ENCODE measurements at places on chromosomes 3 and 15. TPM values are rescaled to one million over a fixed set of nuclear protein-coding genes. Genes with fewer than 3 reads are reported as not detected.

GRCh38 chr15:83559310-83559966, 94.5 kb upstream of the ADAMTSL3 start:
- peaks cover 3% of the 10 kb centered on the region for H3K27me3 ChIP-seq
- H3K4me3 ChIP-seq, result no peak overlapping the region
- peaks cover 2% of the 10 kb centered on the region for H3K4me1 ChIP-seq
- H3K36me3 ChIP-seq, result no peaks in the 10 kb centered on the region
- H3K27ac ChIP-seq, result no peak overlapping the region

The GOLGA8R gene
- 35.4 TPM for total RNA-seq

DNA sequence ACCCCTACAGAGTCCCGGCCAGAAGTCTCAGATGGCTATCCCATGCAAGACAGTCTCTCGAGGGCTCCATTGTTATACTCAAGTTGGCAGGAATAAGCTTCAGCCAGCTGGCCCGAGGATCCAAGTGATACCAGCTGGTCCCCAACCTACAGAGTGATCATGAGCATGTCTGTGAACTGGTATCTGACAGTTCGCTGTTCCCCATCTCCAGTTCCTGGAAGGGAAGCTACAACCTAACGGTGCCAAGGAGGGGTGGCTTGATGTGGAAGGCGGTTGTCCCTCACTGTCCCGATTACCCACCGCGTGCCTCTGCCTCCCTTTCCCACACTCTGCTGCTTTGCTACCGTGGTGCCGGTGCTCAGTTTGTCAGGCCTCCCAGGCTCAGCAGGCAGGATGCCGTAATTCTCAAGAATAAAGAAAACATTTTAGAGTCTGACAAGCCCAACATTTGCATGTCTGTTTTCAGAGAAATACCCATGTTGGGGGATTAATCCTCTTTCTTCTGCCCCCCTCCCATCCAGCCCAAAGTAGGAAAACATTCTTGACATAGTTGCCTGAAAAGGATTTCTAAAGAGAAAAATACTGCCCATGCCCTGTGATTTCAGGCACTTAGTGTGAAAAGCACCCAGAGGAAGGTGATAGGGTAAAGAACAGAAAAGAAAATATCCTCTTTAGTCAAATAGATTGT, 49.4 kb upstream of the HES1 start:
- peaks cover 10% of the 10 kb centered on the region for H3K4me1 ChIP-seq
- H3K36me3 ChIP-seq, result no peaks in the 10 kb centered on the region
- H3K4me3 ChIP-seq, result no peak overlapping the region

- H3K4me1 ChIP-seq, result peaks cover 27% of the 10 kb centered on the region
- no peak overlapping the region for H3K4me3 ChIP-seq
- H3K27me3 ChIP-seq, result no peaks in the 10 kb centered on the region
- H3K36me3 ChIP-seq, result peaks cover 16% of the 10 kb centered on the region
Measured at GRCh38 chr15:64855205-64855975, 13.7 kb downstream of the PLEKHO2 start.

The HAUS2 gene
- 30.2 TPM for total RNA-seq

DNA sequence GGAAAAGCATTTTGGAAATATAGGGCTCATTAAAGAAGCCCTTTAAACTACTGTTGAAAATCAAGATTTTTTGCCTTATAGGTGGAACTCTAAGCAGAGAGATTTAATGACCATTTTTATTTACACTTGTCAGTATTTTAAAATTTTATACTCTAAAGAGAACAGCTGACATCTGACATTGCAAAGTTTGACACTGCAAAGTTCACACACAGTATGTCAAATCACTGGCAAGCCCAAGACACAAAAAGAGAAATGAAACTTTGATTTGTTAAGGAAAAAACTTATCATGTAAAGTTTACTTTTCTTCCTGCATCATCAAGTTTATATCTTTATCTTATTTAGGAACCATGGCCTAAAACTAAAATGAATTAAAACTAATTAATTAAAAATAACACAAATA, 40.2 kb downstream of the DPH6 start:
- H3K27me3 ChIP-seq, result no peaks in the 10 kb centered on the region
- no peak overlapping the region for H3K4me3 ChIP-seq
- DNase-seq, result no peak
- no peaks in the 10 kb centered on the region for H3K36me3 ChIP-seq

DNA sequence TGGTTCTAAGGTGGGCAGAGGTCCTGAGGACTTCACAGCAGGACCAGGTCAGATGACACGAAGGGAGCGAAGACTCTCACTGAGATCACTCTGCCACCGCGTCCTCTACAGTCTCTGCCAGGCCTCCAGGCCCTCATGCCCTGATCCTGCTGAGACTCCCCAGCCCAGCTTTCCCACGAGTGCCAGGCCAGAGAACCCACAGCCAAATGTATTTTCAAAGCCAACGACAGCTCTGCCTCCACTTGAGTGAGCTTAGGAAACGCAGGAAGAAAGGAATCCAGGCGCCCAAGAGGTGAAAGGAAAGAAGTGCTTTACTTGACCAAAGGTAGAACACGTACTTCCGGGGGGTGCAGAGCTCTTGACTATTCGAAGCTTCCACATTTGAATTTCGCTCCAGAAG, 275.0 kb downstream of the XXYLT1 start:
- H3K4me1 ChIP-seq, result no peaks in the 10 kb centered on the region
- H3K27me3 ChIP-seq, result peaks cover 15% of the 10 kb centered on the region
- no peaks in the 10 kb centered on the region for H3K36me3 ChIP-seq
- DNase-seq, result no peak
- no peak overlapping the region for H3K4me3 ChIP-seq

- H3K4me1 ChIP-seq, result peaks cover 6% of the 10 kb centered on the region
- peaks cover 11% of the 10 kb centered on the region for H3K36me3 ChIP-seq
- H3K27ac ChIP-seq, result no peak overlapping the region
- no peak overlapping the region for H3K4me3 ChIP-seq
Measured at GRCh38 chr3:11450015-11450414, 177.8 kb downstream of the ATG7 start.

- no peak for DNase-seq
- H3K27ac ChIP-seq, result no peak overlapping the region
- H3K4me3 ChIP-seq, result no peak overlapping the region
- peaks cover 7% of the 10 kb centered on the region for H3K36me3 ChIP-seq
Measured at GRCh38 chr15:64233299-64233698, 70.5 kb upstream of the PPIB start.

The PLSCR1 gene
- total RNA-seq, result 177 TPM

DNA sequence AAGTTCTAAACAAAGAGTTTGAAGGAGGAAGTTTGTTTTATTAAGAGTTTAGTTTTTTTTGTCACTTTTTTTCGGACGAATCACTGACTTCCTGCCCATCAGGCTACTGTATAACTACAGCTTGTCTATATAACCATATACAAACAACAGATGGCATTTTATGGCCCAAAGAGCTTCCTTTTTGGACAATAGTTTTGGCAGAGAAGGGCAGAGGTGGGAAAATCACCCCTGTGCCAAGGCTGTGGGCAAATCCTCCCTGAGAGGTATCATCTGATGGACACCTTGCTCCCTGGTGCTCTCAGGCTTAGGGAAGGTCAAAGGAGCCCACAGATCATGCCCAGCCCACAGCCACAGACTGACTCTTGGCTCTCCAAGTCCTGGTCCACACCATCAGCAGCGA, 113.4 kb downstream of the OXNAD1 start:
- no peak overlapping the region for H3K4me3 ChIP-seq
- H3K36me3 ChIP-seq, result peaks cover 70% of the 10 kb centered on the region
- no peak for DNase-seq
- H3K27ac ChIP-seq, result peak overlapping the region; percentile 82
- peaks cover 63% of the 10 kb centered on the region for H3K4me1 ChIP-seq

- H3K36me3 ChIP-seq, result no peaks in the 10 kb centered on the region
- no peaks in the 10 kb centered on the region for H3K4me1 ChIP-seq
- DNase-seq, result no peak
- no peak overlapping the region for H3K27ac ChIP-seq
- no peak overlapping the region for H3K4me3 ChIP-seq
Measured at GRCh38 chr3:176430244-176431037, 766.8 kb downstream of the TBL1XR1 start.

The SCAMP5 gene
- 0.22 TPM for total RNA-seq

DNA sequence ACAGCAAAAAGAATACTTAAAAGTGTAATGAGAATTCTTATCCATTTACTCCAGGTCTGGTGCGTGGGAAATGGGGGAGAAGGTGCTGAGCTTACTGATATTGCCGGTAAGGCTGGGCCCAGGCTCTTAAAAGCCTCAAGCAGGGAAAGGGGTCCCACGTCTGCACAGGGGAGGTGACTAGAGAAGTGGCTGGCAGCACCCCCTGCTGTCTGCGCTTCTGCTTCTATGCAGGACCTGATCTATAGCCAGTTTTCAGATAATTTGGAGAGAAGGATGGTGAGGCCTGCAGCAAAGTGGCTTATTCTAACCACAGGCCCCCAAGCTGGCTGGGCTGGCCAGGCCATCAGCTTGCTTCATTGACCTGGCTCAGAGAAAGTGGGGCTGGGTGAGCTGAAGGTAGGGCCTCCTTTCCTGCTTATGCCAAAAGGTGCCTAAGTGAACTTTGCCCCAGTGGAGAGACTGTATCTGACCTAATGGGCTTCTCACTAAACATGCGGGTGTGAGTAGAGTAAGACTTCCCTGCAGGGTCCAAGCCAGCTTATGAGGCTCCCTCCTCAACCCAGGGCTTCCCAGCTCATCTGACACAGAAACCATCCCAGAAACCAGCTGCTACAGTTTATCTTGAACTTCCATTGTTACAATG, 30.9 kb upstream of the ATP1B3 start:
- no peaks in the 10 kb centered on the region for H3K36me3 ChIP-seq
- peaks cover 11% of the 10 kb centered on the region for H3K4me1 ChIP-seq
- peak; percentile 32 for DNase-seq
- H3K4me3 ChIP-seq, result no peak overlapping the region
- H3K27me3 ChIP-seq, result peaks cover 6% of the 10 kb centered on the region

GRCh38 chr15:28068930-28069329, 30.2 kb downstream of the OCA2 start:
- peaks cover 27% of the 10 kb centered on the region for H3K27me3 ChIP-seq
- H3K36me3 ChIP-seq, result no peaks in the 10 kb centered on the region
- H3K4me3 ChIP-seq, result no peak overlapping the region
- H3K4me1 ChIP-seq, result no peaks in the 10 kb centered on the region
- no peak for DNase-seq

DNA sequence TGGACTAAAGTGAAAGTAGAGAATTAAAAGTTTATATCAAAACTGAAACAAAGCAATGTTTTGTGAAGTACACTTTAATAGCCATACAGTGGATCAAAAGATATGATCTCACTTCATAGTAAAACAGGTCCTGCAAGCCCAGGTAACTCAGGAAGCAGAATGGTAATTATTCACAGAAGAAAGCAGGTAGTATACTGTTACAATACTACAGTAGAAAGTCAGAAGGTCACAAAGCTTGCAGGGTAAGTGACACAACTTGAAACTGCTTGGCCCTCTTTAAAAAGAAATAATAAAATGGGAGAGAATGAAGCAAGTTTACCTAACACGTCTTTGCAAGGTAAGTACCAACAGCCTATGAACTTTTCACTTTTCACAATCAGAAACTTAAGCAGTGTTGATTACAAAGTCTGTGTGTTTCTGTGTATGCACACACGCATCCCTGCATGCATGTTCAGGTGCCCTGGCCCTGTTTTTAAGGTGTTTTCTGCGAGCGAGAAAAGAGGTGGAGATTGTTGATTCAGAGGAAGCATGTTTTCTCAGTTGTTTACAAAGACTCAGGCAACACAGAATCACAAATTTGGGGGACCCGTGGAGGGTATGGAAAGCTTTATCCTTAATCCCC, at the start of gene NAALADL2:
Gene NAALADL2, plus strand, starts transcription at position 221 of the 622 bp plus-strand sequence.
- no peak for DNase-seq
- H3K4me1 ChIP-seq, result no peaks in the 10 kb centered on the region
- no peak within 1 kb of the TSS for H3K27ac ChIP-seq
- H3K36me3 ChIP-seq, result no peaks in the 10 kb centered on the region

- H3K27ac ChIP-seq, result peak overlapping the region; percentile 74
- DNase-seq, result no peak
- peaks cover 22% of the 10 kb centered on the region for H3K4me1 ChIP-seq
- H3K27me3 ChIP-seq, result peaks cover 4% of the 10 kb centered on the region
Measured at GRCh38 chr3:142148044-142148791, 1.1 kb downstream of the TFDP2 start.

The GASK1A gene
- total RNA-seq, result not detected

DNA sequence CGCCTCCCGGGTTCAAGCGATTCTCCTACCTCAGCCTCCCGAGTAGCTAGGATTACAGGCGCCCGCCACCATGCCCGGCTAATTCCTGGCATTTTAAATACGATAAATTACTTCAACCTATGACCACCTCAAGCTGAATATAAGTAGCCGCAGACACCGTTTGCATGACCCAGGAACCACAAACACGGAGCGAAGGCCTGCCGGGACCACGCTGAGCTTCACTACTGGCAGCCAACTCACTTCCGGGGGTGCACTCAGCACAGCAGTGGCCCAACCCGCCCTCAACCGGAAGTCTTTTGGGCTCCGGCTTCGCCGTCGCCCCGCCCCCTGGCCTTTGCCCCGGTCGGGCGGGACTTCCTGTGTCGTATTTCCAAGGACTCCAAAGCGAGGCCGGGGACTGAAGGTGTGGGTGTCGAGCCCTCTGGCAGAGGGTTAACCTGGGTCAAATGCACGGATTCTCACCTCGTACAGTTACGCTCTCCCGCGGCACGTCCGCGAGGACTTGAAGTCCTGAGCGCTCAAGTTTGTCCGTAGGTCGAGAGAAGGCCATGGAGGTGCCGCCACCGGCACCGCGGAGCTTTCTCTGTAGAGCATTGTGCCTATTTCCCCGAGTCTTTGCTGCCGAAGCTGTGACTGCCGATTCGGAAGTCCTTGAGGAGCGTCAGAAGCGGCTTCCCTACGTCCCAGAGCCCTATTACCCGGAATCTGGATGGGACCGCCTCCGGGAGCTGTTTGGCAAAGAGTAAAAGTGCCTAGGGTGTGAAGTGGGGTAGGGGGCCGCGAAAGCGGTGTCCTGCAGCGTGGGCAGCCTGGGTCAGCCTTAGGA, at the start of gene TIMMDC1:
Gene TIMMDC1, plus strand, starts transcription at position 362 of the 826 bp plus-strand sequence. Its CDS starts 187 bp downstream, at position 549.
- peaks cover 17% of the 10 kb centered on the region for H3K4me1 ChIP-seq
- peak within 1 kb of the TSS; percentile 99 for H3K27ac ChIP-seq
- no peaks in the 10 kb centered on the region for H3K27me3 ChIP-seq

GRCh38 chr15:64017082-64017588, 29.1 kb downstream of the DAPK2 start:
- DNase-seq, result no peak
- no peak overlapping the region for H3K27ac ChIP-seq
- H3K36me3 ChIP-seq, result peaks cover 3% of the 10 kb centered on the region

- peak overlapping the region; percentile 76 for H3K27ac ChIP-seq
- peak overlapping the region; percentile 15 for H3K4me3 ChIP-seq
- DNase-seq, result no peak
- H3K27me3 ChIP-seq, result peaks cover 2% of the 10 kb centered on the region
- H3K4me1 ChIP-seq, result peaks cover 9% of the 10 kb centered on the region
Measured at GRCh38 chr3:27533718-27534573, 49.8 kb upstream of the SLC4A7 start.

The CKMT1A gene
- total RNA-seq, result not detected

GRCh38 chr3:42525736-42526345, 23.4 kb downstream of the VIPR1 start:
- H3K4me3 ChIP-seq, result no peak overlapping the region
- H3K27ac ChIP-seq, result no peak overlapping the region
- DNase-seq, result no peak
- H3K4me1 ChIP-seq, result peaks cover 32% of the 10 kb centered on the region
